ENCODE measurements at places on chromosomes 5 and 9.

- DNase-seq: no peak
Measured at GRCh38 chr9:78000221-78000620, 31.4 kb downstream of the GNAQ start.

GRCh38 chr5:124627815-124628595 is 118.4 kb downstream of the ZNF608 start:
- no peak for DNase-seq

DNA sequence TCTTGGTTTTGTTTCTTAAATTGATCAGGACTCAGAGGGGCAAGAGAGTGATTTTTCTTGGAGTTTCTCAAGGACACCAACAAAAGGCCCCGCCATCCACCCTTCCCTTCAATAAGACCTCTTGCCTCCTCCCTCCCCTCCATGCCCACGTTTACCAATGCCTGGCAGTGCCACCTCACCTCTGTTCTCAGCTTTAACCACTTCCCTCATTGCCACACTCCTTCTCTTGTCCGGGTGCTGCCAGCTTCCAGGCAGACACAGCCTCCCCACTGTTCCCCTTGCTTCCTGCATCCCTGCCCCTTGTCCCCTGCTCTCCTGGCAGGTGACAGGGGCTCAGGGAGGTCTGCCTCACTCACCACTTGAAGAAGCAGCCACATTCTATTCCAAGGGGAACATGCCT is 90.8 kb downstream of the LHX2 start:
- no peak for DNase-seq

GRCh38 chr5:75677607-75678006 is 39.6 kb downstream of the POC5 start:
- DNase-seq: no peak

- no peak for DNase-seq
Measured at GRCh38 chr5:178766936-178767912, 36.8 kb upstream of the ZNF354A start.

DNA sequence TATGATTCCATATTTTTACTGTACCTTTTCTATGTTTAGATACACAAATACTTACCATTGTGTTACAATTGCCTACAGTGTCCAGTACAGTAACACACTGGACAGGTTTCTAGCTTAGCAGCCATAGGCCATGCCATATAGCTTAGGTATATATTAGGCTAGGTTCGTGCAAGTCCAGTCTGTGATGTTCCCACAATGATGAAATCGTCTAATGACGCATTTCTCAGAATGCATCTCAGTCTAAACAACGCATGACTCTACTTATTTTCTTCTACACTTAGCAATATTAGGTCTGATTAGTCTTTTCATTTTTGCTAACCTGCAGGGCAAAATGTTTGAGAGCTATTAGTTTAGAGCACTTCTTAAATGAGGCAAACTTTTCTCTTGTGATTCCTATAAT is 22.7 kb downstream of the OR2S2 start:
- DNase-seq: no peak

DNA sequence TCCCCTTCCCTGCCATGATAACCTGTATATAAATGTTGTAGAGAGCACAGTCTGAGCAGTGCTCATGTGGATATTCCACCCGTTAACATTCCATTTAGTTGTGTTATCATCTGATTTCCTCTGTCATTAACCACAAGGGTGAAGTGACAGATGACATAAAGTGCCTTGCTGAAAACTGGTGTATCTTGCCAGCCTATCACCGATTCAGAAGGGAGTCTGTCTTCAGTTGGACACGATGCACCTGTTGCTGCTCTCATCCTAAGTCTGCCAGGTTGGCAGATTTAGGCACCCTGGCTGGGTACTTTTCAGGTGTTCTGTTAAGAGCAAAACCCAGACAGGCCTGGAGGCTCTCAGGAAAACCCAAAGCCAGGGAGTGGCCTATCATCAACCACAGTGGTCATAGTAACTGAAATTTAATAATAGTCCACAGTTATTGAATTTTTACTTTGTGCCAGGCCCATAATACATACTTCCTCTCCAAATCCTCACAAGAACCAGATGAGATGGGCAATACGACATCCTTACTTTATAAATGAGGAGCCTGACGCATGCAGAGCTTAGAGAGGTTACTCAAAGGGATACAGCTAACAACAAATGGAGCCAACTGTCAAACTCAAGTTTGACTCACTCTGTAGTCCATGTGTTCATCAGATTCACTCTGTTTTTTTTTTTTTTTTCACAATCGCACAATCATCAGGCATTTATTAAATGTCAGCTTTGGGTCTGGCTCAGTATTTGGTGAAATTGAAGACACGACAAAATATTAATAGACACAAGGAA is 100.7 kb upstream of the SPRY4 start:
- DNase-seq: no peak

GRCh38 chr9:14056316-14056861 is 257.6 kb downstream of the NFIB start:
- DNase-seq: no peak
